CD4-positive, alpha-beta T cell (primary cell): ENCODE measurements at places on chromosomes 6 and 20. TPM values are rescaled to one million over a fixed set of nuclear protein-coding genes. Genes with fewer than 3 reads are reported as not detected.

GRCh38 chr6:24092407-24092806 lies 33.6 kb upstream of the NRSN1 start:
- H3K4me3 ChIP-seq, result no peak overlapping the region
- H3K36me3 ChIP-seq, result no peaks in the 10 kb centered on the region
- H3K27ac ChIP-seq, result no peak overlapping the region
- H3K27me3 ChIP-seq, result no peaks in the 10 kb centered on the region

- peaks cover 99% of the 10 kb centered on the region for H3K36me3 ChIP-seq
- H3K4me1 ChIP-seq, result peaks cover 47% of the 10 kb centered on the region
- no peak overlapping the region for H3K4me3 ChIP-seq
- no peaks in the 10 kb centered on the region for H3K27me3 ChIP-seq
- DNase-seq, result no peak
- no peak overlapping the region for H3K27ac ChIP-seq
Measured at GRCh38 chr6:158772851-158773371, 46.3 kb downstream of the EZR start.

DNA sequence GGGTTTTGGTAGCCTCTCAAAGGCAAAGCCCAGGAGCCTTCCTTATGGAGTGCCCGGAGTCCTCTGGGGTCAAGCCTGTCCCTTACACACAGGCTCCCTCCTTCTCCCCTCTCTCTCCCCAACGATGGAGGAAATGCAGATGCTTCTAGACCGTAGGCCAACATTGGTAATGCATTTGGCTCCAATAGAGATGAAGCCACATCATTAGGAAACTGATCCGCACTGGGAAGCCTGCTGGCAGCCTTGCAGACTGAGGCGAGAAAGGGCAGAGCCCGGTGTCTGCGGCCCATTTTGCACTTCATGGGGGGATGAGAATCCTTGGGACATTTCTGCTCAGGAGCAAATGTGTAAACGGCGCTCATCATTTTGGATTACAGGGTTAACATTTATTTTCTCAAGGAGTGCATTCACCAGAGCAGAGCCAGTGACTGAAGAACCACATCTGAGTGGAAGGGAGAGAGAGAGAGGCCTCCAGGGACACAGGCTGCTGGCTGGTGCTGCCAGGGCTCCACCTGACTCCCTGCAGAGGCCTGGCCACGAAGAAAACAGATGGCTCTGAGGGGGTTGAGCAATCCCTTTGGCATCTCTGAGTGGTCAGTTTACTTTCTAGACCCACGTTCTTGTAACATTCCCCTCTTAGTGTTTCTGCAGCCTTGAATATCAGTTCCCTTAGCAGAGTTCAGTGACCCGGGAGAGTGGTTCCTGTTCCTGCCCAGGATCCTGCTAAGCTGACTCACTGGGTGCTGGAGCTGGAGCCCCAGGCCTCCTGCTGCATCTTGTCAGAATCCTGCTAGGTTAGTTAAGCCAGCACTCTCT lies 4.4 kb upstream of the CST3 start:
- H3K4me3 ChIP-seq, result no peak overlapping the region
- no peak overlapping the region for H3K27ac ChIP-seq
- peaks cover 1% of the 10 kb centered on the region for H3K27me3 ChIP-seq

DNA sequence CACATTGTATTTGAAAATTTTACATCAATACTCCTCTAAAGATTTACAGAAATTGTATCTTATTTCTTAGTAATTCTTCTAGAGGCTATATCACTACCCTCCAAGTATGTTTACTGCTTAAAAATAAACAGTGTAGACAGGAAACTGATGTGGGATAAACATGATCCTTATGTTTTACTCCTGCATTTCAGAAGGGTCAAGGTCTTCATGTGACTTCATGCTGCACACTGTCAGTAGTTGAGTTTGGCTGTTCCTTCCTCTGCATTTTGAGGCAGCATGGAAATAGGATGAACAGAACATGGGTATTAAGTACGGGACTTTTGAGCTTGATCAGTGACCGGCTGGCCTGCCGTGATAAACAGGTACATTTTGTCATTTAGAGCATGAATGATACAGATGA lies 179.2 kb upstream of the FERMT1 start:
- no peaks in the 10 kb centered on the region for H3K27me3 ChIP-seq
- no peaks in the 10 kb centered on the region for H3K4me1 ChIP-seq
- no peak for DNase-seq
- H3K36me3 ChIP-seq, result no peaks in the 10 kb centered on the region

DNA sequence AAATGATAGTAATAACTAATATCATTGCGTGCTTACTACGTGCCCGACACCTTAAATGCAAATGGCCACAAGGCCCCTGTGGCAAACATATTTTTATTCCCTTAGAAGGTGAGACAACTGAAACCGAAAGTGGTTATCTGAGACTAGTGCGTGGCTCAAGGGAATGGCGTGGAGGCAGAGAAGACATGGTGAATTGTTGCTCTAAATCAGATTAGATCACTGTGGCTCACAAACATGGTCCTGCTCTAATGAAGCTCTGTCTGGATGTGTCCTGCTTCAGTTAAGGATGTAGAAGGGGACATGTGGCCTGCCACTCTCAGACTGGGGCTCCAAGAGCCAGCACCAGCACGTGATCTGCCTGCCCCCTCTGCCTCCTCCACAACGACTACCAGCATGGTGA lies 124.2 kb upstream of the GMDS start:
- no peak overlapping the region for H3K27ac ChIP-seq
- H3K36me3 ChIP-seq, result no peaks in the 10 kb centered on the region
- no peaks in the 10 kb centered on the region for H3K27me3 ChIP-seq
- no peak for DNase-seq
- H3K4me3 ChIP-seq, result no peak overlapping the region
- no peaks in the 10 kb centered on the region for H3K4me1 ChIP-seq

DNA sequence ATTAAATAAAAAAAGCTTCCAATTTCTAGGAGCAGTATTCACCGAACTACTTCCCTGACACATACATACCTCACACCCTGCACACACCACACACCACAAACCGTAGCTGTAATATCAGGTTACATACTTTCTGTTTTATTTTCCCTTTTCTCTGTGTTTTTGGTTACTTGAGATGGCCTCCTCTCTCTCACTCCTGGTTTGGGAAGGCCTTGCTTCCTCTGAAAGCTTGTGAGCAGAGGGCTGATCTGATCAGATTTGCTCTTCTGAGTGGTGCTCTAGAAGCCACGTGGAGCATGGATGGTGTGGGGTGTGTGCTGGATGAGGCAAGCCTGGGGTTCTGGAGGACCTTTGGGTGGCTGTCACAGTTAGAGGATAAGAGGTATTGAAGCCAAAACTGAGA lies 20.9 kb downstream of the UTRN start:
- no peaks in the 10 kb centered on the region for H3K36me3 ChIP-seq
- no peaks in the 10 kb centered on the region for H3K27me3 ChIP-seq
- H3K27ac ChIP-seq, result peak overlapping the region; percentile 25
- H3K4me1 ChIP-seq, result peaks cover 15% of the 10 kb centered on the region
- H3K4me3 ChIP-seq, result no peak overlapping the region

DNA sequence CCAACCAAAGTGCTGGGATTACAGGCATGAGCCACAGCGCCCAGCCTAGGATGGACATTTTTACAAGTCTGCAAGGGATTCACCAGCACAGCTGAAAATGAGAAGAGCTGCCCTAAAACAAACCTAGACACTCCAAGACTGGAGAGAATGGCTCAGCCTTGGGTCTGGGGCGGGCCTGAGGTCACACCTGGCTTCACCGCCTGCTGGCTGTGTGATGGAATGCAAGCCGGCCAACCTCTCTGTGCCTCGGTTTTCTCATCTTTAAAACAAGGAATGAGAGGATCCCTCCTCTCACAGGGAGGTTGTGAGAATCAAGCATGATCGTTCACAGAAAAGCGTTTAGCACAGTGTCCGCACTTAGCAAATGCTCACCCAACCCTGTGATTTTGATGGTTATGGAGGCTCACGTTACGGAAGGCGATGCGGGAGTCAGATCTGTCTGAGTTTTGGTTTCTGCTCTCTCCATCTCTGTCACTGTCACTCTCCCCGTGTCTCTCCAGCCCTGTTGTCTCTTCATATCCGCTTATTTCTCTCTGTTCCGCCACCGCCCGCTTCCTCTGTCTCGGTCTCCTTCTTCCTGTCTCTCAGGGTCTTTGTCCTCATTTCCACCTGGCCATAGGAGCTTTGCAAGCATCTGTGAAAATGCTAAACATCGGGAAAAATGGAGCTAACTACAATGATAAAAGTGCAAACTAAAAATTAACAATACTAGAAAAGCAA lies 47.6 kb downstream of the CEBPB start:
- no peak overlapping the region for H3K27ac ChIP-seq
- H3K27me3 ChIP-seq, result no peaks in the 10 kb centered on the region
- DNase-seq, result no peak
- no peak overlapping the region for H3K4me3 ChIP-seq

DNA sequence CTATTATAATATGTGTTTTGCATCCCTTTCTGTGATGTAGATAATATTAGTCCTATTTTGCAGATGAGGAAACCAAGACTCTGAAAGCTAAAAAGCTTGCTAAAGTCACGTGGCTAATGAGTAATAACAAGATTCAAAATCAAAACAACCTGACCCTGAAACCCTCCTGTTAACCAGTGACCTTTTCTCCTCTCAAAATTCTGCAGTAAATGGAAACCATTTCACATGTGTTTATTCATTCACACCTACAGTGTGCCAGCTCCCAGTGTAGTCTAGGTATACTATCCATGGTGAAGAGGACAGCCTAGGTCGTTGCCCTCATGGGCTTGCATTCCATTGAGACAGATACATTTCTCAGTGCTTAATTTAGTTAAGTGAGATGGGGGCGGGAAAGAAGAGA lies 30.6 kb upstream of the PHACTR2 start:
- H3K27ac ChIP-seq, result no peak overlapping the region
- no peak overlapping the region for H3K4me3 ChIP-seq
- H3K4me1 ChIP-seq, result no peaks in the 10 kb centered on the region
- no peaks in the 10 kb centered on the region for H3K27me3 ChIP-seq
- DNase-seq, result no peak

GRCh38 chr6:93749930-93750329 lies 330.6 kb upstream of the EPHA7 start:
- DNase-seq, result no peak
- no peaks in the 10 kb centered on the region for H3K27me3 ChIP-seq
- no peak overlapping the region for H3K4me3 ChIP-seq
- no peaks in the 10 kb centered on the region for H3K4me1 ChIP-seq
- no peaks in the 10 kb centered on the region for H3K36me3 ChIP-seq
- no peak overlapping the region for H3K27ac ChIP-seq

DNA sequence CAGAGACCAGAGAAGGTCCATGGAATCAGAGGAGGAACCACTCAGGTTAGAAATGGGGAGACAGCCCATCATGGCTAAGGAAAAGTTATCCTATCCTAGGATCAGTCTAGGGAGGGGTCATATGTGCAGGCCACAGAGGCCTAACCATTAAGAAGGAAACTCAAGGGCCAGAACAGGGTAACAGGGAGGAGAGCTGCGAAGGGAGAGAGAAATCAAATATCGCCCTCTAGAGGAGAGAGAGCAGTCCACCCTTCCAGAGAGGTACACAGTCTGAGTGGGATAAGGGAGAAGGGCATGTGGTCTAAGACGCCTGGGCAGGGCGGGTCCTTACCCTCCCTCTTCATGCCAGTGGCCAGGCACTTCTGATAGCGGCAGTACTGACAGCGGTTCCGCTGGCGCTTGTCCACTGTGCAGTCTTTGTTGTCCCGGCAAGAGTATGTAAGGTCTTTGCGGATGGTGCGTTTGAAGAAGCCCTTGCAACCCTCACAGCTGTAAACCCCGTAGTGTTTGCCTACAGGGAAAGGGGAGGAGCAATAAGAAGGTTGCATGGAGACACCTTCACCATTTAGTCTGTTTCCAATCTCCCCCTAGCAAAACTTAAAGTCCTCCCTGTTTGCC lies 2.9 kb downstream of the RXRB start:
- H3K36me3 ChIP-seq, result peaks cover 60% of the 10 kb centered on the region
- no peak overlapping the region for H3K4me3 ChIP-seq
- no peak overlapping the region for H3K27ac ChIP-seq
- H3K27me3 ChIP-seq, result no peaks in the 10 kb centered on the region
- DNase-seq, result no peak

DNA sequence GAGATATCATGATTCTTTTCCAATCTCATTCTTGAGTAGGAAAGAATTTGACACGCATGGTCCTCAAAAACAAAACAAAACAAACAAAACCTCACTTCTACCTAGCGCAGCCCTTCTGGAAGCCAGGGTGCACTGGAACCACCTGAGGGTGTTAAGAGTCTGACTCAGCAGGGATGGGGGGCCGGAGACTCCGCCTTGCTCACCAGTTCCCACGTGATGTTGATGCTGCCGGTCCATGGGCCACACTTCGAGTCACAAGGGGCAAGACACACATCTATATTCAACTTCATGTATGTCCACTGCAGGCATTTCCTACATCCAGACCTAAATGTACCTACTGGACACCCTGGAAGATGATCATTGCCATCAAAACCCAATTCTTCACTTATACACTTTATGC lies 30.4 kb downstream of the BFSP1 start:
- peaks cover 26% of the 10 kb centered on the region for H3K4me1 ChIP-seq
- no peaks in the 10 kb centered on the region for H3K36me3 ChIP-seq
- no peak overlapping the region for H3K4me3 ChIP-seq
- no peak for DNase-seq
- no peak overlapping the region for H3K27ac ChIP-seq
- H3K27me3 ChIP-seq, result no peaks in the 10 kb centered on the region

DNA sequence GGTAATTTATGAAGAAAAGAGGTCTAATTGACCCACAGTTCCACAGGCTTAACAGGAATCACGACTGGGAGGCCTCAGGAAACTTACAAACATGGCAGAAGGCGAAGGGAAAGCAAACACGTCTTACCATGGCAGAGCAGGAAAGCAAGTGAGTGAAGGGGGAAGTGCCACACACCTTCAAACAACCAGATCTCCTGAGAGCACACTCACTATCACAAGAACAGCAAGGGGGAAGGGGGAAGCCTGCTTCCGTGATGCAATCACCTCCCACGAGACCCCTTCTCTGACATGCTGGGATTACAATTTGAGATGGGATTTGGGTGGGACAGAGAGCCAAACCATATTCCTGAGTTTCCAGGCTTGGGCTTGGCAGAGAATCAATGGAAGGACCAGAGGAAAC lies 124.1 kb upstream of the RAB32 start:
- no peak for DNase-seq
- no peak overlapping the region for H3K27ac ChIP-seq
- H3K4me1 ChIP-seq, result no peaks in the 10 kb centered on the region
- no peak overlapping the region for H3K4me3 ChIP-seq
- H3K27me3 ChIP-seq, result no peaks in the 10 kb centered on the region
- H3K36me3 ChIP-seq, result no peaks in the 10 kb centered on the region

PTCHD4 gene
- not detected for total RNA-seq

PROKR2 gene
- not detected for total RNA-seq

ZSCAN26 gene
- total RNA-seq, result 8.0 TPM

MUC22 gene
- not detected for total RNA-seq

FITM2 gene
- 3.4 TPM for total RNA-seq

MUCL3 gene
- total RNA-seq, result not detected

SLC22A23 gene
- 13.4 TPM for total RNA-seq

LRRC73 gene
- 0.45 TPM for total RNA-seq
